ENCODE measurements at places on chromosomes 7 and 10.

GRCh38 chr10:84293574-84294016, 34.8 kb upstream of the CCSER2 start:
- DNase-seq: no peak

DNA sequence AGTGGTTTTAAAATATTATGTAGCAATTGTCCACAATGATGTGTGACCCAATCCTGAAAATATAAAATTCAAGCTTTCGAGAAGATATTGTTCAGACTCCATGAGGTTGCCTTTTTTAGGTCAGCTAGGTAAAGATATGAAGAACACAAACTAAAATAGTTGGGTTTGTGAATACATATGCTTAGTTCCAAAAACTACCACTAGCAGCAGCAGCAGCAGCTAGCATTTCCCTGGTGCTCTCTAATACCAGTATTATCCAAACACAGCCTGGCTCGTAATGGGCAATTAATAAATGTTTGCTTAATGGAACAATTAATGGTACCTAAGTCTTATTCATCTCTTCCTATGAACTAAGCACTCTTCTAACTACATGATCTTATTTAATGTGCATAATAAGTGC, 362.5 kb downstream of the MALRD1 start:
- no peak for DNase-seq

DNA sequence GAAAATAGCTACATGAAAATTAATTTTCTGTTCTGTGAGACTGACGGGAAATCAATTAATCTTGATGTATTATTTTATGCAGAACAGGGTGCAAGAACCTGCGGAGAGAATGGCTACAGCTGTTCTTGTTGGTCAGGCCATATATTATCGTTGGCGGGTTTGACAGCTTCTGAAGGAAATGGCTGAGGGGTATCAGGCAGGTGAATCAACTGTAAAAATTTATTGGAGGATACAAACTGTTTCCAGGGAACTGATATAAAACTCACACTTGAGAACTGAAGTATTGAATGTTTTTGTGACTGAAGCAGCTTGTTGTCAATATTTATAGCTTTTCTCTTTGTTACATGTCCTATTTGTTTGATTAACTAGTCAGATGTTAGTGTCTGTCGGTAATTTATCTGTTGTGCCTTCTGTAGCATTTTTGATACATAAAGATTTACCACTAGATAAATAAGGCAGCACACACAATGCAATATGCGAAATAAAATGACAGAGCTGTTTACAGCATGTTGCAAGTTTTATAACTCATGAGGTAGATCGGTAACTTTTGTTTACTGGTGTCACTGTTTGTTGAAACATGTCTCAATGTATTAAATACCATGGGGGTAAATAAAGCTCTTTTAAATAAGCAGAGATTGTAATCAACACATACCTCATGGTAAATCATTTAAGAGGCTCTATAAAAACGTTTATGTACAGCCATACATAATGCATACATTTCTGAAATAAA, 308.2 kb downstream of the LRMDA start:
- DNase-seq: no peak

GRCh38 chr7:121696954-121697353, 176.0 kb upstream of the PTPRZ1 start:
- DNase-seq: no peak

GRCh38 chr7:129515381-129515780, 13.1 kb downstream of the SMKR1 start:
- DNase-seq: no peak

DNA sequence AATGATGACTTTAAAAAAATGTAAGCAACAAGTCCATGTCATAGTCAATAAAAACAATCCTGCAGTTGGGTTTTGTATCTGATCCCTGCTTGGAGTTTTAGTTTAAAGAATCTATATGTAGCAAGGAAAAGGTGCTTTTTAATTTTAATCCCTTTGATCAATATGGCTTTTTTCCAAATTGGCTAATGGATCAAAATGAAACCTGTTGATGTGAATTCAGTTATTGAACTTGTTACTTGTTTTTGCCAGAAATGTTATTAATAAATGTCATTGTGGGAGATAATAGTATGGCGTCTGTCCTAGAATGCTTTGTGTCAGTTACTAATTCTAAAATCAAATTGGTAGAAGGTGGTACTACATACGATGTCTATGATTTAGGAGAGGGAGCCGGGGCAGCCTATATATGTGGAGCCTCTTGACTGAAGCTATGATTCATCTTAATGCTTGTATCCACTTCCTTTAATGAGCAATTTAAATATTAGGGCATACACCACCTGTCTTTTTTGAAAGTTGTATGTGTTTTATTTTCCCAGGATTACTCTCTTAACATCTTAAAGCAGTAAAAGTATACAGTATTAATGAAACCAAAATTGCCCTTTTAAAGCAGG, 10.3 kb upstream of the PBLD start:
- no peak for DNase-seq

- DNase-seq: peak; percentile 20
These were observed 50.6 kb downstream of the PWWP2B start for GRCh38 chr10:132447446-132448247.

DNA sequence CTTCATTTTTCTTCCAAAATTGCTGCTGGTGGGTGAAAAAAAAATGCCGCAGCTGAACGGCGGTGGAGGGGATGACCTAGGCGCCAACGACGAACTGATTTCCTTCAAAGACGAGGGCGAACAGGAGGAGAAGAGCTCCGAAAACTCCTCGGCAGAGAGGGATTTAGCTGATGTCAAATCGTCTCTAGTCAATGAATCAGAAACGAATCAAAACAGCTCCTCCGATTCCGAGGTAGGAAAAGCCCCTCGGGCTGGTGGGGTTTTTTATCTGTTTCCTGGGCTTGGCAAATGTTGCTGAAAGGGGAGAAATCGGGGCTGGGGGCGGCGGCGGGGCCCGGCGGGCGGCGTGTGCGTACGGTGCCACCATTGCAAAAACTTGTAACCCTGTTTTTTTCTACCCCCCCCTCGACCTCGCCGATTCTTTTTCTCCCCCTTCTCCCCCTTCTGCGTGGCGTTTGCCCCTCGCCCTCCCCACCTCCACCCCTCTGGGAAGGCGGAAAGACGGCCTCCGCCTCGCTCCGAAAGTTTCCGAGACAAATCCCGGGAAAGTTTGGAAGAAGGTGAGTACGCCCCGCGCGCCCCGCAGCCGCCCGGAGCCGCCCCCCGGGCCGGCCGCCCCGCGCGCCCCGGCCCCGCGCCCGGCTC, 789 bp downstream of the TCF7L2 start:
- DNase-seq: no peak

DNA sequence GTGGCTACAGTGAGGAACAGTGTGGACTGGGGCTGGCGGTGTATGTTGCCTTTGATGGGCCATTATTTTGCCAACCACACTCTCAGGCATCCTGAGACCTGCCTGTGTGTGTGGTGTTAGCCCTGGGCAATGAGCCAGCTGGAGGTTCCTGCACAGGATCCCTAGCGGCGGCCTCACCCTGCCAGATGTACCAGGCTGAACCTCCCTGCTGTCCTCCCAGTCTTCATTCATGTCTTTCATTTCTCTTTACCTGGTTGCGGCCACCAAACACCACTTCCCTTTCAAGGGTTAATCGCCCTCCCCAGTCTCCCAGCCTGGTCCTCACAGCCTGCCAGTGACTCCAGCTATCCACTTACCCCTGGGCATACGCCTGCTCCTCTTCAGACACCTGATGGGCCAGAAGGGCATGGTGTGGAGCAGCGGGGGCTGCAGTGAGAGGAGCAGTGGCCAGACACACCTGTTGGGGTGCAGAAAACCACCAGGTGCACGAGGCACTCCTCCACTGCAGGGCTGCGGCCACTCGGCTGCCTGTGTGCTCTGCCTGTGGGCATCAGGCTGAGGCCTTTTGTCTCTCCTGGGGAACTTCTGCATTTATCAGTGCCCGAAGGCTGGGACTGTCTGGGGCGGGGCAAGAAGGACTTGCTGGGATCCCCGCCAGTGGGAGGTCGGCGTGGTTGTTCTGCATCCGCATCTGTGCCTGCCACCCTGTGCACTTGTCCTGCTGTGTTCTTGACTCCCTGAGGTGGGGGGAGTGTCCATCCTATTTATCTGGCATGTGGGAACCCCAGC, 111.6 kb downstream of the ARHGAP22 start:
- DNase-seq: no peak

GRCh38 chr7:12573885-12574284, 3.4 kb downstream of the SCIN start:
- no peak for DNase-seq

DNA sequence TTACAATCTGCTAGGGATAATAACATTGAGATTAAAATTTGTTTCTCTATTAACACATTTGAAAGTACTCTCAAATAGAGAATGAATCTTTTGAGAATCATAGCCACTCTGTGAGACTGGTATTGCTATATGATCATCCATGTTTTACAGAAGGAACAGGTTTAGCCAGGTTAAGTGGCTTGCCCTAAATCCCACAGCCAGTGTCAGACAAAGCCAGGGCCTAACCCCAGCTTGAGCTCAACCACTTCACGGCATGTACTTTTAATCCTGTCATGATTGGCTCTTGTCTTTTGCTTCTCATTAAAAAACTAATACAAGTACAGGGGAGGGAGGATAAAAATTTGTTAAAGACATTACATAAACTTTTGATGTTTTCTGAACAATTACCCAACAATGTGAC, 3.8 kb upstream of the ZNRF2 start:
- no peak for DNase-seq

DNA sequence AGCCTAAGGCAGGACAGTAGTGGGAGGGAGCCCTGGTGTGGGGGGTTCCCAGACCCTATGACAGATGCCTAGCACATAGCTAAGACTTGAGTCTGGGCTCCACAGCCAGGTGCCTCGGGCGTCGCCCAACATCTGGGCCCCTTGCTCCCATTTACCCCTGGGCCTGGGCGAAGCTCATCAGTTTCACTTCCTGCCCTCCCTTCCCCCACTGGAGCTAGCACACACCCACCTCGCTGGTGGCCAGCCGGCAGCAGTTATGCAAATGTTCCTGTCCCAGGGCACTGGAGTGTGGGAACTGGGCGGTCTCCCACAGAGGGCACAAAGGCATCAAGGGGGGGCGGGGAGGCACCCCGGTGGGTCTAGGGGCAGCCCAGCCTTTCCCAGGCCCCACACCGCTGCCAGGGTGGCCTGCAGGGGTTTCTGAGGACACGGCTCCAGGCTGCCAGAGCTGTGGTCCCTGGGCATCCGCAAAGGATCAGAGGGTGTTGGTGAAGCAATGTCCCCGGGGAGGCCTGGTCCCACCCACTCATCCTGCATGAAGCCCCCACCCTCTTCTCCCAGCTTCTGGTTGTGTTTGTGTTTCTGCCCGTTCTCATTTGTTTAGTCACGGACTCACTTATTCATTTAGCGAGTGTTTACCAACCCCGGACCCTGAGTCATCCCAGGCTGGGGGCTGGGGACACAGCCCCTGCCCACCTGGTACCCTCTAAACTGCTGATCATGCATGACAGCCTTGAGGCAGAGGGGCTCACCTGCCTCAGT, 20.4 kb downstream of the SH2B2 start:
- DNase-seq: no peak

DNA sequence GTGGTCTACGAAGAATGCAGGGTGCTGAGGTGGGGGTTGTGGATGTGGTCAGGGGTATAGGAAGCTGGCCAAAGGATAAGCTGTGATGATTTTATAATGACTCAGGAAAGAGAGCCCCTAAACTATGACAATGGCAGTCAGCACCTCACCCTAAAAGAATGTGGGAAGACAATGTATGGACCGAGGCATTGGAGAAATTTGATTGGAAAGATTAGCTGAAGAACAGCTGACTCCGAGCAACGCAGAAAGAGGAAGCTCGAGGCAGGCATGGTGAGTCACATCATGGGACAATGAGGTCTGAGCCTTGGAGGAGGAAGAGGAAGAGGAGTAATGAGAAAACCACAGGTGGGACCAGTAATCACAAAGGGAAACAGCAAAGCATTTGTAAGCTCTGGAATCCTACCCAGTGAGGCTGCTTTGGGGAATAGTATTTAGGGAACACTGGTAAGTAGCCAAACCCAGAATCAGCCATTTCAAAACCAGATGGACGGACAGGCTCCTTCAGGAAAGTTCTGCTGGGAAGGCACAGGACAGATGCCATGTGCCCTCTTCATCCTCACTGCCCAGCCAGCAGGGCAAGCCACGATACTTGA, 295.4 kb downstream of the PRPF18 start:
- no peak for DNase-seq

GRCh38 chr7:128879939-128880746, 17.5 kb downstream of the ATP6V1F start:
- no peak for DNase-seq

DNA sequence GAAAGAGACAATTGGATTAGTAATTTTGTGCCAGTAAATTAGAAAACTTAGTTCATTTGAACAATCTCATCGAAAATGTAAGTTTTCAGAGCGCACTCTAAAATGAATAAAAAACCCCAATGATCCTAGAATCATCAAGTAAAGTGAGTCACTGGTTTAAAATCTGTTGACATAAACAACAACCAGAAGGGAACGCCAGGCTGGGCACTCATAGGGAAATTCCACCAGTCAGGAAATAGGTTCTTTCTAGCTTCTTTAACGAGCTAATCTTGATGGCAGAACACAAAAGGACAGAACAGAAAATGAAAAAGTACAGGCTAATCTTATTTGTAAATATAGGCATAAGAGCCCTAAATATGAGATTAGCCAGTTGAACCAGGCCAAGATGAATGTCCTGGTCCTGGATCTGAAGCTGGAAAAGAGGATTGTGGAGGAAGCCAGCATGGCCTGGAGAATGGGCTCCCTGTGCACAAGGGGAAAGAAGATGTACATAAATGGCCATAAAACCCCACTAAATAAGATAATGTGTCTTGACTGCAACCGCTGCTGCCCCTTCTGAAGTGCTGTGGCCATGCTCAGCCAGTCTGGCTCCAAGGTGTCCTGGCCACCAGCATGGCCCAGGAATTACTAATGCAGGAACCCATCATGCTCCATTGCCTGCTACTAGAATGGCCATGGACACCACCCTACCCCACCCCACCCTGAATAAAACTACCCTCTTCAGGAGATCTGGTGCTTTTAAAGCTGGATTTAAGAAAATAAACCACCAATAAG, 114.0 kb downstream of the WDFY4 start:
- DNase-seq: no peak

All from stimulated activated CD4-positive, alpha-beta T cell treated with anti-CD3 and anti-CD28 coated beads, Interleukin-1b, Interleukin-23, amount 100 ng/mL, for 1 hour (primary cell).